ENCODE measurements at places on chromosomes 12 and 14. TPM values are rescaled to one million over a fixed set of nuclear protein-coding genes. Genes with fewer than 3 reads are reported as not detected.

DNA sequence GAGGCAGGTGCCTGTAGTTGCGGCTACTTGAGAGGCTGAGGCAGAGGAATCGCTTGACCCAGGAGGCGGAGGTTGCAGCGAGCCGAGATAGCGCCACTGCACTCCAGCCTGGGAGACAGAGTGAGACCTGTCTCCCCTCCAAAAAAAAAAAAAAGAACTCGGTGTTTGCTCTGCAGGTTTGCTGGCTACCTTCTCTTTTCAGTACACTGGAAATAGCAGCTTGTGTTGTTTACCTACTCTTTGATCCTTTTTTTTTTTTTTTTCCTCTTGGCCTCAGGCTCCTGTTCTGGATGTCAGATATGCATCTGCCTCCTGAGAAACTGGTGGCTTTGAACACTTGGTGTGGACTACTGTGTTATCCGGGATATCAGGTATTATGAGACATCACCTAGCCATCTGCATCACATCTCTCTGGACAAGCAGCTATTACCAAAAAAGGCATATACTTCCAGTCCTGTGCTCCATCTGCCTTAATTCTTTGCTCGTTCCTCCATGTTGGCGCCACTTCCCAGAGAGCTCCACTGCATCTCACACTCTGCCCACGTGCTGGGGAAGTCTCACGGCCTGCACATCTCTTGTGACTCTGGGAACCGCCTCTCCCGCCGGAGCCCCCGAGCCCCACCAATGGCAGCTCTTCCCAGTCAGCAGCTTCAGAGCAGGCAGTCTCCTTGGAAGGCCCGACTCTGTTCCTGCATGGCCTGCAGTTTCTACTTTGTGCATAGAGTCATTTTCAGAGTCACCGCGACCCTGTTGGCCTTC is 50.9 kb upstream of the TRAF3 start:
- H3K27ac ChIP-seq, result no peak overlapping the region
- no peak for DNase-seq
- H3K4me3 ChIP-seq, result no peak overlapping the region
- H3K36me3 ChIP-seq, result no peaks in the 10 kb centered on the region
- peaks cover 4% of the 10 kb centered on the region for H3K27me3 ChIP-seq

DNA sequence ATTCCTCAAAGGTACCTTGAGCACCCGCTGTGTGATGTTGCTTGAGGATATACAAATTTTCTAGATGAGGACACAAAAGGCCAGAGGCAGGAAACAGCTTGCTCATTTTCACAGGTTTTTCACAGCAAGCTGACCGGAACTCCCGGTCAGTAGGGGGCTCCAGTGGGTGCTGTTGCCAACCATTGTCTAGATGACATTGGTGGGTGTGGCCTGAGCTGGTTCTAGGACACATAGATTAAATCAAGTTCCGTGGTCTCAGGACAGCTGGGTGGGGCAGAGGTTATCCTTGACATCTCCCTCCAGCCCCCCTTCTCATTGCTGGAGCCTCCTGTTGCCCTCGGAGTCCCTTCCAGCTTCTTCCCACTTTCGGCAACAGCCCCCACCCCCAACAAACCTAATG is 153.6 kb upstream of the FKBP4 start:
- peak; percentile 43 for DNase-seq
- H3K27me3 ChIP-seq, result peaks cover 7% of the 10 kb centered on the region
- H3K27ac ChIP-seq, result no peak overlapping the region

- no peak for DNase-seq
- peaks cover 18% of the 10 kb centered on the region for H3K4me1 ChIP-seq
- H3K4me3 ChIP-seq, result no peak overlapping the region
- no peak overlapping the region for H3K27ac ChIP-seq
These were observed 15.5 kb downstream of the CPSF6 start for GRCh38 chr12:69254862-69255261.

DNA sequence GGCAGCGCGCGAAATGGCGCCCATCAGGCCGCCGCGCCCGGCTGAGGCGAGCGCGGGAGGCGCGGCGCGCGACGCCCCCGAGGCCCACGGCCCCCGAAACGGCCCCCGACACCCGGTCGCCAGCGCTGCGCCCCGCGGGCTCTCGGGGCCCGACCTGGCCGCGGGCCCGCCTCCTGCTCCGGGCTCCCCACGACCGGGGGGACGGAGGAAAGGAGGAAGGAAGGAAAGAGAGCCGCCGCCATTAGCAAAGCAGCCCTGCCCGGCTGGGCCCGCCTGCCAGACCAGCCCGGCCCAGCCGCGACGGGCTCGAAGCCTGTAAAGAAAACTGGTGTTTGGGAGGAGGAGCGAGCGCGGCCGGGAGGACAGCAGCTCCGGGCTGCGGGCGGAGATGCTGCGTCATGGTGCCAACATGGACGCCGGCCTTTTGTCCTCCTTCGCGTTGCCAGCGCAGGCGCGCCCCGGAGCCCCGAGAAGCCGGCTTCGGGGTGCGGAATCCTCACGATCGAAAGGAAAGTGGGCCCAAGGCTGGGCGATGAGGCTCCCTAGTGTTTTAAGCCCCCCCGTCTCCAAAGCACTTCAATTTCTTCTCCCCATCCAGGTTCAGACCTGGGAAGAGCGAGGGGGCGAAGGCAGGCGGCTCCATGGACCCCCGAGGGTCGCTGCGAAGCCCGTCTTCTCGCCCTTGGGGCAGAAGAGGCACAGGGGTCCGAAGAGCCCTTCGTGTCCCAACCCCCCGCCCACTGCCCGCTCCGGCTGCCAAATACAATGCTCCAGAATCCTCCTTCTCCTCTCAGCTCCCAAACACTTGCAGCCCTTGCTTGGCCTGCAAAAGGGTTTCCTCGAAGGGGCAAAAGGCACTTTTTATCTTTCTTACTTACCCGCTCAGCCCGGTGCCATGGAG is 2.9 kb upstream of the SETD1B start:
- peak overlapping the region; percentile 98 for H3K4me3 ChIP-seq
- peaks cover 9% of the 10 kb centered on the region for H3K36me3 ChIP-seq
- H3K27me3 ChIP-seq, result peaks cover 46% of the 10 kb centered on the region
- DNase-seq, result peak; percentile 70
- peak overlapping the region; percentile 99 for H3K27ac ChIP-seq

GRCh38 chr14:41875116-41875515 is 268.4 kb downstream of the LRFN5 start:
- no peak overlapping the region for H3K27ac ChIP-seq
- DNase-seq, result no peak
- peaks cover 6% of the 10 kb centered on the region for H3K4me1 ChIP-seq
- no peaks in the 10 kb centered on the region for H3K27me3 ChIP-seq
- H3K36me3 ChIP-seq, result no peaks in the 10 kb centered on the region

GRCh38 chr14:88005978-88006851 is 1.3 kb downstream of the GPR65 start:
- H3K27ac ChIP-seq, result no peak overlapping the region
- H3K27me3 ChIP-seq, result no peaks in the 10 kb centered on the region
- DNase-seq, result no peak
- no peaks in the 10 kb centered on the region for H3K4me1 ChIP-seq

DNA sequence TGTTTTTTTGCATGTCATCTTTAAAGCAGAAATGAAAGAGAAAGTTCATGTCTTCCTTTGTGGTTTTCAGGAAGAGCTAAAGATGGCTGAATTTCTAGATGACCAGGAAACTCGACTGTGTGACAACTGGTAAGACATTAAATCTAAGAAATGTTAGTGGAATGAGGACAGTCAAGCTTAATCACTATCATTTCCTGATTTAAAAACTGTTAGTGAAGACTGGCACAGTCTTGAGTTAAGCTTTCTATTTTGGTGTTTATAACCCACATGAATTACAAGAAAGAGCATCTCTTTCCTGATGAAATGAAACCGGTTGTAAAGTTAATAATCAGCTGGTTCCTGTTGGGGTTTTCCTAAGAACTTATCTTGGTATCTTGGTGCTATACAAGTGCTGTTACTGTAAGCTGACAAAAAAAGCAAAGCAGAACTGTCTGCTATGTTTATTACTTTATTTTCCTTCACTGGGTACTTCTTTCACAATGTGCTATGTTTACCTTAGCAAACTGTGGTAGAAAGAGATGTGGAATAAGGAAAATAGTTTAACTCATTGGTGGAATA is 5.2 kb downstream of the TRAFD1 start:
- no peak overlapping the region for H3K27ac ChIP-seq
- no peaks in the 10 kb centered on the region for H3K36me3 ChIP-seq
- H3K4me3 ChIP-seq, result no peak overlapping the region
- peaks cover 3% of the 10 kb centered on the region for H3K4me1 ChIP-seq

GRCh38 chr12:59486827-59487226 is 109.0 kb upstream of the SLC16A7 start:
- H3K4me3 ChIP-seq, result no peak overlapping the region
- no peaks in the 10 kb centered on the region for H3K36me3 ChIP-seq
- no peak overlapping the region for H3K27ac ChIP-seq
- no peaks in the 10 kb centered on the region for H3K27me3 ChIP-seq
- DNase-seq, result no peak

DNA sequence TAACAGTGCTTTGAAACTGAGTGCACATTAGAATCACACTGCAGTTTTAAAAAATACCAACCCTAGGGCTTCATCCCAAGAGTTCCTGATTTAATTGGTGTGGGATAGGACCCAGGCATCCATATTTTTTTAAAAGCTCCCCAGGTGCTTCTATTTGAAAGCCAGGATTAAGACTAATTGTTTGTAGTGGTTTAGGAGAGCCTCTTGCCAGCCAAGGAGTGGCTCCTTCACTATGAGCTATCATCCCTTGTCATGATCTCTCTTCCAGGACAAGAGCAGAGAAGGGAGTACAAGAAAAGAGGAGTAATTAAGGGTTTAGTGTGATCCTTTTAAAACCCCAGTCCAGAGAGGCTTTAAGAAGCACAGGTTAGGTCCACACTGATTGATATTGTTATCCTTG is 178.0 kb downstream of the CAND1 start:
- peaks cover 7% of the 10 kb centered on the region for H3K36me3 ChIP-seq
- H3K4me1 ChIP-seq, result peaks cover 4% of the 10 kb centered on the region
- DNase-seq, result no peak
- H3K4me3 ChIP-seq, result no peak overlapping the region
- H3K27ac ChIP-seq, result no peak overlapping the region

GRCh38 chr12:3651585-3652424 is 101.1 kb downstream of the CRACR2A start:
- peaks cover 25% of the 10 kb centered on the region for H3K4me1 ChIP-seq
- peak overlapping the region; percentile 59 for H3K4me3 ChIP-seq
- H3K36me3 ChIP-seq, result no peaks in the 10 kb centered on the region
- H3K27me3 ChIP-seq, result peaks cover 5% of the 10 kb centered on the region

DNA sequence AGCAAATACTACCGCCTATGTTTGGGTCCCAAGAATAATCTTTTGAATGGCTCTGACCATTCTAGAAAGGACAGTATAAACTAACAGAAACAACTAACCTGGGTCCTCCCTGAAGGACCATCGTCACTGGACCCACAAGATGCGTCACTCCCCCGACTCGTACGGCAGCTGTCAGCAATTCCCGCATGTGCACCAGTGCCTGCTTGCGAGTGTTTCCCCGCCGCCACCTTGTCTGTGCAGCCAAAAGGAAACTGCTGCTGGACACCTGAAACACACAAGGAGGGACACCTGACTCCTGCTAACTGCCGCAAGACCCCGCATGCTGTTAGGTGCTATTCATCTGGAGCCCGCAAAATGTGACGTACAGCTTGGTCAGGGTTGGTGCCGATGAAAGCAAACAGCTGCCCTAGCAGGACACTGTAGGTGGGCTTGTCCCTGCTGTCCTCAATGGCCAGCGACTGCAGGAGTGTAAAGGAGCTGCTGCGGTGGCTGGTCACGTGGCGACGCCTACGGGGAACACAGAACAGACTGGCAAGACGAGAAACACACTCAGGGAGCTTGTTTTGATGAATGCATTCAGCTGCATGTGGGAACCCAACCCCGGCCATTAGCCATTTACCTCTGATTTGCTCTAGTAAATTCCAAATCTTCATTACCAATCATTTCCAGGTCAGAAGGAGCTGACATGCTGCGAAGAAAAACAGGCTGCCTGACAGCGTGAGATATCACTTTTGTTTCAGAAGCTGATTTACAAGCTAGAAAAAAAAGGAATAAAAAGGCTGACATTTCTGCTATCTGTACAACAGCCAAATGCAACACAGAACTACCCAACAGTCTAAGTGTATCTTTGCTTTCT is 118.1 kb downstream of the TRAFD1 start:
- H3K36me3 ChIP-seq, result no peaks in the 10 kb centered on the region
- no peak overlapping the region for H3K27ac ChIP-seq
- DNase-seq, result no peak
- no peak overlapping the region for H3K4me3 ChIP-seq

TPPP2 gene
- not detected for total RNA-seq

ADCK1 gene
- 5.6 TPM for total RNA-seq

RAPGEF3 gene
- 0.81 TPM for total RNA-seq

ABHD12B gene
- total RNA-seq, result 0.61 TPM

CLEC1B gene
- total RNA-seq, result not detected

CLEC2A gene
- total RNA-seq, result not detected

NOVA1 gene
- total RNA-seq, result 119 TPM
